CD4-positive, alpha-beta T cell (primary cell): ENCODE measurements at places on chromosomes 16 and 17. TPM values are rescaled to one million over a fixed set of nuclear protein-coding genes. Genes with fewer than 3 reads are reported as not detected.

The KRTAP3-1 gene
- total RNA-seq = not detected

The TNFRSF17 gene
- total RNA-seq = not detected

The DOK4 gene
- total RNA-seq = 2.4 TPM

The ADGRG1 gene
- total RNA-seq = 2.3 TPM

The SYNGR2 gene
- 34.9 TPM for total RNA-seq

The MSLN gene
- total RNA-seq = not detected

The AANAT gene
- total RNA-seq = 0.14 TPM

The SMIM36 gene
- not detected for total RNA-seq

The SRCAP gene
- total RNA-seq = 60.1 TPM

The ZNF768 gene
- total RNA-seq = 4.1 TPM

The MMP28 gene
- 9.9 TPM for total RNA-seq

The MRPL10 gene
- total RNA-seq = 51.4 TPM

The SLC6A2 gene
- not detected for total RNA-seq

The OR3A2 gene
- 0.55 TPM for total RNA-seq

The POLG2 gene
- 32.8 TPM for total RNA-seq

The MAF gene
- total RNA-seq = 36.0 TPM

The SLFN14 gene
- not detected for total RNA-seq

The RPTOR gene
- 47.1 TPM for total RNA-seq

The UNC13D gene
- total RNA-seq = 110 TPM

The PRR35 gene
- total RNA-seq = not detected
